Activated naive CD4-positive, alpha-beta T cell treated with anti-CD3 and anti-CD28 coated beads for 36 hours (primary cell): ENCODE measurements at places on chromosomes 16 and 17. TPM values are rescaled to one million over a fixed set of nuclear protein-coding genes. Genes with fewer than 3 reads are reported as not detected.

The GAS2L2 gene
- total RNA-seq: 0.07 TPM

DNA sequence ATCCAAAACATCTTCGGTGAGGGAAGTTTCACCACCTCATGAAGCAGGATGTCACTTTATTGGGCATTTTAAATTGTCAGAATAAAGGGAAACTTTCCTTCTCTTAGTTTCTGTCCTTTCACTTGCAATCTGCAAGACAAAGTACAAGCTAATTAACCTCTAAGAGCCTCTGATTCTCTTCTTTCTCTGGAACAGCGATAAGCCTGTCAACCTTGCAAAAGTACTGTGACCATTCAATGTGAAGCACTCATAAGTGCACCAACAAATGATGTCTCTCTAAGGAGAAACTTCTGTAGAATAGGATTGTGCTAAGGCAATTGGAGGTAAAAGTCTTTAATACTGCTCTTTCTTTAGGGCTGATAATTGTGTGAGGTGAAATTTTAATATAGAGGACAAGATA, 1622.3 kb downstream of the CDH8 start:
- H3K4me3 ChIP-seq: no peak overlapping the region
- no peak for DNase-seq
- no peaks in the 10 kb centered on the region for H3K36me3 ChIP-seq
- H3K4me1 ChIP-seq: no peaks in the 10 kb centered on the region
- H3K27me3 ChIP-seq: no peaks in the 10 kb centered on the region

The ZPBP2 gene
- total RNA-seq: not detected

The PRAC1 gene
- not detected for total RNA-seq

GRCh38 chr16:82987767-82988166, 361.0 kb downstream of the CDH13 start:
- no peaks in the 10 kb centered on the region for H3K4me1 ChIP-seq
- no peak for DNase-seq
- no peaks in the 10 kb centered on the region for H3K27me3 ChIP-seq
- no peaks in the 10 kb centered on the region for H3K36me3 ChIP-seq
- H3K4me3 ChIP-seq: no peak overlapping the region
- no peak overlapping the region for H3K27ac ChIP-seq

The DNAI2 gene
- 0.12 TPM for total RNA-seq

- H3K4me1 ChIP-seq: peaks cover 30% of the 10 kb centered on the region
- H3K36me3 ChIP-seq: peaks cover 7% of the 10 kb centered on the region
- no peak for DNase-seq
- peak overlapping the region; percentile 83 for H3K4me3 ChIP-seq
- peak overlapping the region; percentile 72 for H3K27ac ChIP-seq
- H3K27me3 ChIP-seq: no peaks in the 10 kb centered on the region
Measured at GRCh38 chr17:57255182-57255775, 1.0 kb upstream of the MSI2 start.

GRCh38 chr17:13230350-13231264, 212.8 kb upstream of the ELAC2 start:
- no peak overlapping the region for H3K4me3 ChIP-seq
- peaks cover 2% of the 10 kb centered on the region for H3K27me3 ChIP-seq
- H3K4me1 ChIP-seq: no peaks in the 10 kb centered on the region
- H3K27ac ChIP-seq: no peak overlapping the region

- no peaks in the 10 kb centered on the region for H3K27me3 ChIP-seq
- H3K4me1 ChIP-seq: no peaks in the 10 kb centered on the region
- H3K4me3 ChIP-seq: no peak overlapping the region
- no peak overlapping the region for H3K27ac ChIP-seq
- no peaks in the 10 kb centered on the region for H3K36me3 ChIP-seq
- no peak for DNase-seq
Measured at GRCh38 chr17:246851-247421, 65.5 kb upstream of the DOC2B start.

DNA sequence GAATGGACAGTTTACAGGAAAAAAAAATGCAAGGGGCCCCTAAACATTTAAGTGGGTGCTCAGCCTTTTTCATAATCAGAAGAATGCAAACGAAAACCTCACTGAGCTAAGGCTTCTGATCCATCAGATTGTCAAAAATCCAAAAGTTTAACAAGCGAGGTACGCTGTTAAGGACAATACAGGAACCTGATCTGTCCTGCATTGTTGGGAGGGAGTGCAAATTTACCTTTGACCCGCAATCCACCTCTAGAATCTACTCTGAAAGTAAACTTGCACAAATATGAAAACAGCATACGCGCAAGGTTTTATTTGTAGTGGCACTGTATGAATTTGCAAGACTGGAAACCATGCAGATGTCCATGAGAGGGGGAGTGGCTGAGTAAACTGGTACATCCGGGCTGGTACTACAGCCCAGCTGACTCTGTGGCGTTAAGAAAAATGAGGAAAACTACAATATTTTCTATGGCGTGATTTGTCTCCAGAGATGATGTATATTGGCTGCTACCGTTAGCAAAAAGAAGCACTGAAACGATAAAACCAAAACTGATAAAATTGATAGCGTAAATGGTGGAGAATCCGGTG, 28.8 kb upstream of the ST6GALNAC1 start:
- no peaks in the 10 kb centered on the region for H3K27me3 ChIP-seq
- H3K36me3 ChIP-seq: peaks cover 1% of the 10 kb centered on the region
- peak overlapping the region; percentile 93 for H3K4me3 ChIP-seq
- peak; percentile 18 for DNase-seq
- H3K27ac ChIP-seq: peak overlapping the region; percentile 92
